ENCODE measurements at places on chromosomes 7 and 10. TPM values are rescaled to one million over a fixed set of nuclear protein-coding genes. Genes with fewer than 3 reads are reported as not detected.
A peak's percentile ranks its signal among the peaks of the same experiment; 100 is the strongest.

PRLHR gene
- not detected for total RNA-seq

- no peak for DNase-seq
- H3K27ac ChIP-seq, result no peak overlapping the region
- no peaks in the 10 kb centered on the region for H3K4me1 ChIP-seq
- peaks cover 6% of the 10 kb centered on the region for H3K36me3 ChIP-seq
- H3K4me3 ChIP-seq, result no peak overlapping the region
Observed at GRCh38 chr10:104299031-104299904, 30.3 kb downstream of the GSTO2 start.

DNA sequence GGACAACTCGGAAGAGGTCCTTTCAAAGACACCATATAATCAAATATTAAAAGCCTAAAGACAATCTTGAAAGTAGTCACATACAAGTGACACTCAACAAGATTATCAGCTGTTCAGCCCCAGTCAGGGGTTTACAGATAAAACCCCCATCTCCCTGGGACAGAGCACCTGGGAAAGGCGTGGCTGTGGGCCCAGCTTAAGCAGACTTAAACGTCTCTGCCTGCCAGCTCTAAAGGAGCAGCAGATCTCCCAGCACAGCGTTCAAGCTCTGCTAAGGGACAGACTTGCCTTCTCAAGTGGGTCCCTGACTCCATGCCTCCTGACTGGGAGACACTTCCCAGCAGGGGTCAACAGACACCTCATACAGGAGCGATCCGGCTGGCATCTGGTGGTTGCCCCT, 18.0 kb downstream of the CDCA7L start:
- H3K27ac ChIP-seq, result no peak overlapping the region
- no peak overlapping the region for H3K4me3 ChIP-seq
- peaks cover 31% of the 10 kb centered on the region for H3K4me1 ChIP-seq
- DNase-seq, result no peak
- H3K27me3 ChIP-seq, result no peaks in the 10 kb centered on the region

DNA sequence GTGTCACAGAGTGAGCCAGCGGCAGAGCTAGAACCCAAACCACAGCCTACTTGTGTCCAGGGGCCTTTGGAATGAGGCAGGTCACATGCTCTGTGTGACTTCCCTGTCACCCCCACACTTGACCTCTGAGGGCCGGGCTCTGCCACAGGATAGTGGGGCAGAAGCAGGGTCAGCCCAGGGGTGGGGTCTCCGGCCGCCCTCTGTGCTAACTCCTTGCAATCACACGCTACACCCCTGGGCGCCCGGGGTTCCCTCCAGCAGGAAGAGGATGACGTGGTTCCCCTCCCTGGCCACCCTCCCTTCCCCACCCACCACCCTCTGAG, 19.8 kb downstream of the TECPR1 start:
- no peak overlapping the region for H3K27ac ChIP-seq
- H3K4me1 ChIP-seq, result no peaks in the 10 kb centered on the region
- no peak for DNase-seq
- no peak overlapping the region for H3K4me3 ChIP-seq
- H3K27me3 ChIP-seq, result no peaks in the 10 kb centered on the region

GRCh38 chr10:18793951-18794350, 134.7 kb downstream of the ARL5B start:
- H3K27me3 ChIP-seq, result no peaks in the 10 kb centered on the region
- H3K36me3 ChIP-seq, result no peaks in the 10 kb centered on the region
- H3K4me3 ChIP-seq, result no peak overlapping the region
- peak; percentile 54 for DNase-seq
- H3K27ac ChIP-seq, result no peak overlapping the region

DNA sequence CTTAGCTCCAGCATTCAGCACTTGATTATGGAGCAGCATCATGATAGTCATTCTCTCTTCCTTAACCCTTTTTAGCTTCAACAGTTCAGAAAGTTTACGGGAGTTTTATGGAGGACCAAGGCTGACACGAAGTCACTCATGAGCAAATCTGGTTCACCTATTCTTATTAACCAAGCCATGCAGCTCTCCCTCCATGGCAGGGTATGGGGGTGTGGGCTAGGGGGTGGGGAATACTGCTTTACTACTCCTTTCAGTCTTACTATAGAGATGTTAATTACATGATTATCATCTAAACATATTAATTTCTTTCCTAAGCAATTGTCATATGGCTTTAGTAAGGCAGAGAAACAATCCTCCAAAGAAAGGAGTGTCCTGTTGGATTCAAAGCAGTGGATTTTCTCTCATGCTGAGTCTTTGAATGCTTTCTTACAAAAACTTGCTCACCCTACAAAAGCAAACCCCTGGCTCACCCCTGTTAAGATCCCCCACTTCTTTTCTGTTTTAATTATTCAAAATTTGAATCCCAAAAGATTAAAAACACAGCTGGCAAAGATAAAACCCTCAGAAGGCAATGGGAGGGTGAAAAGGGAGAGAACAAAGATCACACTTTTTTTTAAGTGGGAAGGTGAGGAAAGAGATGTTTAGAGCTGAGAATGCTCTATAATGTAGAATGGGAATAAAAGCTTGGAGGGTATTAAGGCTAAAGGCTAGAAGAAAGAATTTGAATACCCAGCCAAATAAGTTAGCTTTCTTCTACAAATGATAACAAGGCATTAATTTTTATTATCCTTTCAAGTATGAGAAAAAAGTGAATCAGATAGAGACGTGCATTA, 46.4 kb upstream of the SEMA3E start:
- peaks cover 55% of the 10 kb centered on the region for H3K4me1 ChIP-seq
- no peak overlapping the region for H3K27ac ChIP-seq
- peak; percentile 36 for DNase-seq
- H3K36me3 ChIP-seq, result no peaks in the 10 kb centered on the region
- peaks cover 70% of the 10 kb centered on the region for H3K27me3 ChIP-seq
